ENCODE measurements at places on chromosomes 2 and 18.

DNA sequence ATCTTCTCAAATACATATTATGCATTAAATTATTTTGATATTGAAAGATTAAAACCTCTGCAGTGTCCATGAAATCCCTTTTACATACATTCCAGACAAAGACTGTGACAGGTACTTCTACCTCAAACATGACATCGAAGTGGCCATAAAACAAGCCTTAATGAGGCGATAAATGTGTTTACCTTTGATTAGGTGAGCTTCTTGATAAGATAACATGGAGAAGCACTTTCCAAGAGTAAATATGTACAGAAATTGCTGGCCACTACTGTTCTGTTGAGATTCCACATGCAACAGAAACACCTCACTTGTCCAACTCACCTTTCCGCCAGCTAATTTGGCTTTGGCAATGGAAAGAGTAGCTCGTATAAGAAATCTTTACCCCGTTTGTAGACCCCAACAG is 55.2 kb downstream of the ZEB2 start:
- ATAC-seq: no peak
- H3K27me3 ChIP-seq: no peaks in the 10 kb centered on the region
- H3K4me1 ChIP-seq: peaks cover 5% of the 10 kb centered on the region
- no peak overlapping the region for H3K27ac ChIP-seq
- no peak overlapping the region for H3K4me3 ChIP-seq

DNA sequence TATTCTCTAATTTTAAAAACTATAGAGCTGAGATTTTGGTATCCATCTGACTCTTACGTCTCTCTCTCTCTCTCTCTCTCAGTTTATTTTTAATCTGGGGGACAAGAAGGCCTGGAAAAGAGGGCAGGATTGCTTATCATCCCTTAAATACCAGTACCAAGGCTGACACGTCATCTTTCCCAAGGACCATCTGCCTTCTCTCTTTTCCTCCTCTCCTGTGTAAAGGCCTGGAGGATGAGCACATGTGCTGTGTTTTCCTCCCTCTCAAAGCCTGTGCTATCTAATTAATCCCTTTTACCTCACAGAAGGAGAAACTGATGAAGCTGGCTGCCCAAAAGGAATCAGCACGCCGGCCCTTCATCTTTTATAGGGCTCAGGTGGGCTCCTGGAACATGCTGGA is 7.3 kb downstream of the IL37 start:
- H3K27me3 ChIP-seq: peaks cover 4% of the 10 kb centered on the region
- peaks cover 14% of the 10 kb centered on the region for H3K4me1 ChIP-seq
- ATAC-seq: no peak
- H3K4me3 ChIP-seq: no peak overlapping the region
- no peak overlapping the region for H3K27ac ChIP-seq
- no peaks in the 10 kb centered on the region for H3K36me3 ChIP-seq

- H3K36me3 ChIP-seq: no peaks in the 10 kb centered on the region
- ATAC-seq: no peak
- H3K27ac ChIP-seq: no peak overlapping the region
- no peaks in the 10 kb centered on the region for H3K27me3 ChIP-seq
Measured at GRCh38 chr2:142038826-142039225, 92.0 kb downstream of the LRP1B start.

GRCh38 chr2:235371018-235371417 is 122.8 kb upstream of the AGAP1 start:
- no peaks in the 10 kb centered on the region for H3K4me1 ChIP-seq
- no peak overlapping the region for H3K27ac ChIP-seq
- peaks cover 10% of the 10 kb centered on the region for H3K27me3 ChIP-seq
- H3K36me3 ChIP-seq: no peaks in the 10 kb centered on the region
- no peak overlapping the region for H3K4me3 ChIP-seq

GRCh38 chr2:201886504-201886903 is 80.2 kb downstream of the CDK15 start:
- H3K36me3 ChIP-seq: no peaks in the 10 kb centered on the region
- no peak overlapping the region for H3K4me3 ChIP-seq
- H3K4me1 ChIP-seq: peaks cover 7% of the 10 kb centered on the region
- H3K27me3 ChIP-seq: peaks cover 53% of the 10 kb centered on the region
- ATAC-seq: no peak
- no peak overlapping the region for H3K27ac ChIP-seq

- no peaks in the 10 kb centered on the region for H3K27me3 ChIP-seq
- H3K27ac ChIP-seq: peak overlapping the region; percentile 48
- no peak overlapping the region for H3K4me3 ChIP-seq
- peaks cover 33% of the 10 kb centered on the region for H3K36me3 ChIP-seq
- H3K4me1 ChIP-seq: no peaks in the 10 kb centered on the region
Measured at GRCh38 chr2:177419274-177419673, 26.7 kb downstream of the AGPS start.

DNA sequence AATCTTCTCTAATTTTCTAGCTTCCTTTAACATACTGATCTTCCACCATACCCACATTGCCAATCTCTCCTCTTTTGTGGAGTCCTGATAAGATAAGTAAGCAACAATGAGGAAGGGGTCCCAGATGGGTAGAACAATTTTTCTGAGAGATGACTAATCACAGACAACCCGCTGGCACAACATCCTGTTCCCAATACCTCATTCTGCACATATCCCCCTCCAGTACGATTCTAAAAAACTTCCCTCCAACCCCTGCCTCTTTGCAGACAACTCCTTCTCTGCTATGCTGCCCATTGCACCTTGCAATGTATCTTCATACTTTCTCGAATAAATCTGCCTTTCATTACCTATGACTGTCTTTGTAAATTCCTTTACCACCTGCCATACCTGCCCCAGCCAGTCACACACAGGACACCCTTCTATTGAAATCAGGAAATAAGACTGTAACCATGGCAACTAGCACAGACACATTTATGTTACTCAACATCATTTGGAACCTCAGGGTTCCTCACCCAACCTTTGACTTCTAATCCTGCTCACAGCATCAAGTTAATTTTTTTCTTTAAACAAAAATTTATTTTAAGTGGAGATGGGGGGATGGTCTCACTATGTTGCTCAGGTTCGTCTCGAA is 7.4 kb upstream of the EXOC6B start:
- peaks cover 9% of the 10 kb centered on the region for H3K4me1 ChIP-seq
- no peaks in the 10 kb centered on the region for H3K27me3 ChIP-seq
- ATAC-seq: peak; percentile 47
- no peaks in the 10 kb centered on the region for H3K36me3 ChIP-seq
- H3K4me3 ChIP-seq: no peak overlapping the region
- no peak overlapping the region for H3K27ac ChIP-seq

DNA sequence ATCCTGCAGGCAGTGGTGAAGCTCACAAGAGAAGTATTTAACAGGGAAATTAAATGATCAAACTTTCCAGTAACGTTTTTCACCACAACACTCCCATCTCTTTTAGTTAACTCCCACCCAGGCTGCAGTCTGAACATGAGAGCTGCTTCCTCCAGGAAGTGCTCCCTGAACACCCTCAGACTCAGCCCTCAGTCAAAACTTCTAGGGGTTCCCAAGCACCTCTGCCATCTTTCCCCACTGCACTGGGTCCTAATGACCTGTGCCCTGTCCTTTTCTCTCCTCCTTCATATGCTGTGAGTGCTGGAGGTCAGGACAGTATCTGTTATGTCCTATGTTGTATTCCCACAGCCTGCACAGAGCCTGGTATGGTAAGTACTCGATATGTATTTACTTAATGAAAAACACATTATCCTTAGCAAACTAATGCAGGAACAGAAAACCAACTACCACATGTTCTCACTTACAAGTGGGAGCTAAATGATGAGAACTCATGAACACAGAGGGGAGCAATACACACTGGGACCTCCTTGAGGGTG is 49.2 kb upstream of the ASPRV1 start:
- no peak overlapping the region for H3K27ac ChIP-seq
- H3K36me3 ChIP-seq: peaks cover 12% of the 10 kb centered on the region
- H3K4me1 ChIP-seq: peaks cover 6% of the 10 kb centered on the region
- no peak for ATAC-seq

- H3K27ac ChIP-seq: no peak overlapping the region
- no peaks in the 10 kb centered on the region for H3K4me1 ChIP-seq
- no peak for ATAC-seq
- peaks cover 30% of the 10 kb centered on the region for H3K36me3 ChIP-seq
- no peak overlapping the region for H3K4me3 ChIP-seq
- no peaks in the 10 kb centered on the region for H3K27me3 ChIP-seq
Measured at GRCh38 chr2:20622296-20622686, 28.6 kb downstream of the HS1BP3 start.

GRCh38 chr2:109481196-109481555 is 132.6 kb downstream of the SEPTIN10 start:
- H3K36me3 ChIP-seq: no peaks in the 10 kb centered on the region
- H3K4me1 ChIP-seq: no peaks in the 10 kb centered on the region
- peaks cover 8% of the 10 kb centered on the region for H3K27me3 ChIP-seq
- no peak overlapping the region for H3K4me3 ChIP-seq

- peaks cover 12% of the 10 kb centered on the region for H3K27me3 ChIP-seq
- H3K4me1 ChIP-seq: no peaks in the 10 kb centered on the region
- no peak overlapping the region for H3K27ac ChIP-seq
- no peak for ATAC-seq
Measured at GRCh38 chr2:177716484-177716883, 323.9 kb downstream of the AGPS start.

DNA sequence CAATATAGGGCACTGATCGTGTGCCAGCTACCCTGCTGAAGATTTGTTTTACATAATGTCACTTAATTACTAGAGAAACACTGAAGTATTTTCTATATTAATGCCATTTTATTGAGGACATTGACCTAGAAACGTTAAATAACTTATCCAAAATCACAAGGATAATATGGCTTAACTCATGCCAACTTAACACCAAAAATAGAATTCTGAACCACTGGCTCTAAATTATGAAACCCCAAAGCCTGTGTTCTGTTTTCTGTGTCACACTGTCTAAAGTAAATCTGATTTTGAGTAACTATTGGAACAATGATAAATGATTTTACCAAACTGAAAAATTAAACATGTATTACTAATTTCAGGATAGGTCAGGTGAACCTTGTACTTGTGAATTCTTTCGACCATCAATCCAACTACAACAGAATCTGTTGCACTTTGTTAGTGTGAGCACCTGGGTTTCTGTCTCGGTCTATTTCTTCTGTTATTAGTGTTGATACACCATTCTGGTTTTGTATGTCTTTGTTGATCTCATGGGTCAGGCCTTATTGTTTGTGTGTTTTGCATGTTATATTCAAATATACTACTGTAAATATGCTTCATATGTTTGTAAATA is 48.2 kb upstream of the CCDC141 start:
- no peaks in the 10 kb centered on the region for H3K36me3 ChIP-seq
- no peak overlapping the region for H3K4me3 ChIP-seq
- H3K4me1 ChIP-seq: no peaks in the 10 kb centered on the region
- H3K27ac ChIP-seq: no peak overlapping the region
- H3K27me3 ChIP-seq: peaks cover 5% of the 10 kb centered on the region

- H3K36me3 ChIP-seq: no peaks in the 10 kb centered on the region
- H3K4me3 ChIP-seq: no peak overlapping the region
- H3K27ac ChIP-seq: no peak overlapping the region
Measured at GRCh38 chr2:18763338-18763737, 174.0 kb upstream of the NT5C1B start.

GRCh38 chr2:77325395-77325794 is 196.8 kb downstream of the LRRTM4 start:
- no peak overlapping the region for H3K4me3 ChIP-seq
- no peaks in the 10 kb centered on the region for H3K4me1 ChIP-seq
- ATAC-seq: no peak

DNA sequence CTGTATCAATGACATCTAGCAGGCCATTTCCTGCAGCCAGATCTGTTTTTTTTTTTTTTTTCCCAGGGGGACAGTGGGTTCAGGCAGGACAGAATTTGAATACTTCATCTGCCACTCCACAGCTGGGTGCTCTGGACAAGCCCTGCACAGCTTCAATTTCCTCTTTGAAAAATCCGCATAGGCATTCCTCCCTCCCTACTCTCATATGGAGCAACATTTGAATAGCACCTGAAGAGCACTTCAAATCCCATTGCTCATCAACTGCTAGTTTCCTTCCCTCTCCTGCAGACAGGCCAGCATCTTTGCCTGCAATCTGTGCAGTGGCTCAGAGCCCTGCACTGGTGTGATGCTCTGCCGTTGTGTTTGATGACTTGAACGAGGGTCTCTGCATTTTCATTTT is 326.3 kb downstream of the TSN start:
- H3K27me3 ChIP-seq: no peaks in the 10 kb centered on the region
- H3K36me3 ChIP-seq: no peaks in the 10 kb centered on the region
- no peak overlapping the region for H3K4me3 ChIP-seq

- H3K27me3 ChIP-seq: no peaks in the 10 kb centered on the region
- H3K36me3 ChIP-seq: peaks cover 47% of the 10 kb centered on the region
- ATAC-seq: peak; percentile 79
- peaks cover 14% of the 10 kb centered on the region for H3K4me1 ChIP-seq
- peak overlapping the region; percentile 71 for H3K27ac ChIP-seq
Measured at GRCh38 chr2:196131384-196131937, 39.9 kb downstream of the STK17B start.
